ENCODE measurements at places on chromosomes 3 and 15. TPM values are rescaled to one million over a fixed set of nuclear protein-coding genes. Genes with fewer than 3 reads are reported as not detected.
A peak's percentile ranks its signal among the peaks of the same experiment; 100 is the strongest.

- DNase-seq: no peak
These were observed 11.7 kb upstream of the MAP1A start for GRCh38 chr15:43505738-43506137.

GRCh38 chr15:62352817-62353216 lies 187.7 kb upstream of the C2CD4B start:
- no peak for DNase-seq

GRCh38 chr3:134378818-134379217 lies 4.6 kb upstream of the AMOTL2 start:
- DNase-seq: peak; percentile 49

DNA sequence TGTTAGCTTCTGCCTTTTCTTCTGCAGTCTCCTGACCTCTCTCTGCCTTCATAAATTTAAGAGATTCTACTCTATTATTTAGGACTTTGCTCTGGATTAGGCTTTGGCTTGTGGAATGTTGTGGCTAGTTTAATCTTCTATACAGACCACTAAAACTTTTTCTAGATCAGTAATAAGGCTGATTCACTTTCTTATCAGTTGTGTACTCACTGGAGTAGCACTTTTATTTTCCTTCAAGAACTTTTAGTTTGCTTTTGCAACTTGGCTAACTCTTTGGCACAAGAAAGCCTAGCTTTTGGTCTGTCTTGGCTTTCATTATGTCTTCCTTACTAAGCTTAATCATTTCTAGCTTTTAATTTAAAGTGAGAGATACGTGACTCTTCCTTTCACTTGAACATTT lies 265.5 kb upstream of the TBC1D5 start:
- DNase-seq: no peak

GRCh38 chr3:62036726-62037125 lies 336.6 kb downstream of the FEZF2 start:
- no peak for DNase-seq

DNA sequence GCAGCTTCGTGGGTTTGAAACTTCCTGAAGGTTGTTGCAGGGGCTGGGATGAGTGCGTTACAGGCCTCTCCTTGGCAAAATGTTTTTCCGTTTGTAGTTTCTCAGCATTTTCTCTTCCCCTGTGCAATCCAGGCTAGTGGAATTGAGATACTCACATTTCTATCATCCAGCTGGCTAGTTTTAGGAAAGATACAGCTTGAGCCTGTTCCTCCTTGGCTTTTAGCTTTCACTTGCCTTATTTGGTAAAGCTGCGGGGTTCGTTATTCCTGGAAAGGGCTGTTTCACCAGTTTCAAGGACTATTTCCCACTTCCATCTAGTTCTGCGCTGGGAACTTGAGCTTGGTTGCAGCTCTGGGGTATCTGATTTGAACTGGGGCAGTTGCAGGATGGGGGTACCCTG lies 90.3 kb downstream of the ITPR1 start:
- DNase-seq: no peak

DNA sequence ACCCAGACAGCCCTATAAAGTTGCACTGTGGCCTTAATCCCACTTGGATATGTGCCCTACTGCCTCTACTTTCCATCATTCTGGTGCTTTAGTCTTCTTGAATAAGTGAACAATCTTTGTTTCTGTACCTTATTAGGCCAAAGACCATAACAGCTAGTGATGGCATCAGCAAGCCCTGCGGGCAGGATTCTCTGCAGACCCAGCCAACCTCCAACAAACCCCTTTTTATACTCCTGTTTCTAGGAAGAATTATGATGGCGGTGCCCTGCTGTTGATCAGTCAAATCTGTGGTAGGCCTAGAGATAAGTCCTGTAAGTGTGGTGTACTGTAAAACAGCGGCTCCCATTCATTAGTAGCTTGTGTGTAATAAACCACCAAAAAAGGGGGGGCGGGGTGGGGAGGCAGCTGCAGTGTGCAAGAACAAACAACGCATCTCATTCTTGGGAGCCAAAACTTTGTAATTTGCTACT lies 40.5 kb downstream of the SOX2 start:
- no peak for DNase-seq

DNA sequence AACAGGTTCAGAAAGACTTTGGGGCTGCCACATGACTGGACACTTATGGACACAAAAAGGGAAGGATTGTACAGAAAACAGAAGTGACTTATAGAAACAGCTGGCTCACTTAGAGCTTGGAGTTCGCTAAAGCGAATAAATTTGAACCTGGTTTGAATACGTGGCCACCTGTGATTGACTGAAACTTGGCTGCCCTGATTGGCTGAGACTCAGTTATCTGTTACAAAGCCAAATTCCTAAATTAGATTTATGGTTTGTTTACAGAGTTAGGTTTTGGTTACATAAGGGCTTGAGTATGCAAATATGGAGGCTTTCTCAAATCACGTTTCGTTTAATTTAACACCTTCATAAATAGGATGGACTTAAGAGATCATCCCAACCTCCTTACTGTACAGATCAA lies 270.2 kb downstream of the THSD4 start:
- DNase-seq: no peak

Gene ECE2
- not detected for total RNA-seq

Gene KNG1
- not detected for total RNA-seq
